RKO (cell line): ENCODE measurements at places on chromosomes 1 and 21.
A peak's percentile ranks its signal among the peaks of the same experiment; 100 is the strongest.

DNA sequence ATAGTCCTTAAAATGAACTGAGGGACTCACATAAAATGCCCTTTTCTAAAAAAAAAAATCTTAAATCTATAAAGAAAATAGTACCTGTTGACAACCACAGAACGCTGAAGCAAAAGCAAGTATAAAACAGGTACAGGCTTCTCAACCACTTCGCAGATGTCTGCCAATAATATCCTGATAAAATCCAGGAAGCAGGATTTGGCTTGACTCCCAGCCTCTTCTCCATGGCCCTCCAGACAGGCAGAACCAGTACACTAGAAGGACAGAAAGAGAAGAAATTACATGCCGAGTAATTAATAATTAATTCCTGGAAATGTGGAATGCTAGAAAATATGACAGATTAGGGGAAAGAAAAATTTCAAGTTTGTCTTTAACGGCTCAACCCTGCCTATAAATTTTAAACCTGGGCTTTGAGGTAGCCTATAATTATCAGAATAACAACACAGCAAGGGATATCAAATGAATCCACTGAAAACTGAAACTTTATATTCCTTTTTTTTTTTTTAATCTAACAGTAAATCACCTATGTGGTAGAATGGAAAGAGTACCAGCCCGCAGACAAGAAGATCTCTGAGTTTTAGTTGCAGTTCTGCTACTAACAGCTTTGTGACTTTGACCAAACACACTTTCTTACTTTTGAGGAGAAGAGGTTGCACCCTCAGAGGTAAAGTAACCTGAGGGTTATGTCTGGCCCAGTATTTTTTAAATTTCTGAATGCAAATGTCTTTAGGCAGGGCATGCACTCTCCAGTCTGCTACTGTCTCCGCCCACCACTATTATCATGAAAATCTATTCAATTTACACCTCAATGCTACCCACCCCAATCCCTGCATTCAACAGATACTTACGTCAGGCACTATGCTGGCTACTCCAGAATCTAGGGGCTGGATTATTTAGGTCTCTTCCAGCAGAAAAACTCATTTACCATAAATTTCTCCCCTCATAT, 2.7 kb downstream of the KIAA0319L start:
- DNase-seq = no peak

GRCh38 chr1:10675813-10676212, 120.6 kb downstream of the CASZ1 start:
- no peak for DNase-seq

DNA sequence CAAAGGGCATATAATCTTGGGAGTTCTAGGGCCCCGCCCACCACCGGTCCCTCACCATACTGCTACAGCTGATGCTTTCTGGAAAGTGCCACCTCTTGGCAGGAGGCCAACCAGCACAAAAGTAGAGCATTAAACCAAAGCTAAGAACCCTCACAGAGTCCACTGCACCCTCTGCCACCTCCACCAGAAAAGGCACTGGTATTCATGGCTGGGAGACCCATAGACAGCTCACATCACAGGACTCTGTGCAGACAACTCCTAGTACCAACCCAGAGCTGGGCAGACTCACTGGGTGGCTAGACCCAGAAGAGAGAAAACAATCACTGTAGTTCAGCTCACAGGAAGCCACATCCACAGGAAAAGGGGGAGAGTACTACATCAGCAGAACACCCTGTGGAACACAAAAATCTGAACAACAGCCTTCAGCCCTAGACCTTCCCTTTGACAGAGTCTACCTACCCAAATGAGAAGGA, 10.8 kb downstream of the THEM4 start:
- DNase-seq = no peak

DNA sequence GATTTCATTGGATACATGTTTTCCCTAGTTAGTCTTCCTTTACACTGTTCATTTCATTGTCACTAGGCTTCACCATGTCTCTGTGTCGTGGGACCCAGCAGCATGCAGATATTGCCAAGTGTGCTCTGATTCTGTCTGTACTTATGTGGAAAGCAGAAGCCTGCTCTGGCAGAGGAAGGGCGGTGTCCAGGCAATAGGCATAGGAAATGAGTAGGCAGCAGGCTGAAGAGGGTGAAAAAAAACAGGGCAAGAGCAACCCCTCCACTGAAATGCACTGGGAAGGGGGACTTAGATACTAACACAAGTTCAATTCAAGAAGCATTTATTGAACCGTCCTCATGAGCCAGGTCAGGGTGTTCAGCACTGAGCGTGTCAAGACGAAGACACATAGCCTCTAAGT, 85.2 kb upstream of the VAV3 start:
- no peak for DNase-seq

DNA sequence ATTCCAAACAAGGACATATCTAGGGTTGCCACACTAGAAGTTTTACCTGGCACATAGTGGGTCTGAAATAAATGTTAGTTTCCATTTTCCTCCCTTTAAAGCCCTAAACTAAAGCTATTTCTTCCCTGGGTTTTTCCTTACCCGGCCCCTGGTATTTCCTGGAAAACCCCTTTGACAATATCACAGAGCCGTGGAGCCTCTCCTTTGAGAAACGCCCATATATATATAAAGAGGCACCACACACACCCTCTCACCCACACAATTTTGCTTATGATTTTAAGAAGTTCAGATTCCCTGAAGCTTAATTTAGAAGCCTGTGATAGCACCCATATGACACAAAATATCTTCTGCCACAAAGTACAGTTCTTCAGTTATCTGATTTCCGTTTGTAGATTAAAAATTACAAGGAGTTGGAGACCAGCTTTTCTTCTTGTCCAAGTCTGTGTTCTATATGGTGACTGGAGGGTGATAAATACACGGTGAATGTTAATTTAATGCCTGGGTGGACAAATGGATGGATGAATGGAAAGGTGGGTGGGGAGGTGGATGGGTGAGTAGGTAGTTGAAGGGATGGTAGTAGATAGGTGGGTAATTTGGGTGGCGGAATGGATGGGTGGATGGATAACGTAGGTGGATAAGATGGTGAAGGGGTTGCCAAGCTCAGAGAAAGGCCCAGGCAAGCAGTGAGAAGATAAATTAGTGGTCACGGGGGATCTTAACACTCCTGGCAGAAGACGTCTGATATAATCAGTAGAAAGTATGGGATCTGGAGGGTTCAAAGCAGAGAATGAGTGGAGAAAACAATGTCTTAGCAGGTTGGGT, 154.4 kb upstream of the FGGY start:
- no peak for DNase-seq

DNA sequence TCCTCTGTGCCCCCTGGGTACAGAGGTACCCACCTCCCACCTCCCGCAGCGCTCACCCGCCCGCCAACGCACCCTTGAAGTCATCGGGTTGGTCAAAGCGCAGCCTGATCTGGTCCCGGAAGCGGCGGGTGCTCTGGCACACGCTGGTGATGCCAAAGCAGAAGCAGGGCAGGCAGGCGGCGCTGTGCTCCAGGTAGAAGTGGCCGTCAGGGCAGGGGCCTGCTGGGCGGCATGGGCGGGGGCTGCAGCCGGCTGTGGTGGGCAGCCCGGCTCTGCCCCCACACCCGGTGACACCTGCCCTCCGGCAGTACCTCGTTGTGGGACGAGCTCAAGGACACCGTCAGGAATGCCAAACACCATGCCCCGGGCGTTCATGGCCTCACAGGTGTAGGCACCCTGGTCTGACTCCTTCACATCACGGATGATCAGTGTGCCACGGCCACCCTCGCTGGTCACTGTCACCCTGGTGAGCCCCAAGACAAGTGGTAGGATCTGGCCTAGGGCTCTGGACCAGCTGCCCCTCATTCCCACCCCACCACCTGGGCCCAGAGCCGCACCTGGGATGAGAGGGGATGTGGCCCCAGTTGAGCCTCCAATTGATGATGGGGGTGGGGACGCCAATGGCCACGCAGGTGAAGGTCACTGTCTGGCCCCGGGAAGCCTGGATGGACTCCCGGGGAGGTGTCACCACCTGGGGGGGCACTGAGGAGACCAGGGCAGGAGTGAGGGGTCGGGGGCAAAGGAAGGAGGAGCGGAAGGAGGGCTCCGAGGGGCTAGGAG, 52.5 kb downstream of the HSPG2 start:
- no peak for DNase-seq

- no peak for DNase-seq
Measured at GRCh38 chr1:201363467-201363866, 14.0 kb downstream of the TNNT2 start.

DNA sequence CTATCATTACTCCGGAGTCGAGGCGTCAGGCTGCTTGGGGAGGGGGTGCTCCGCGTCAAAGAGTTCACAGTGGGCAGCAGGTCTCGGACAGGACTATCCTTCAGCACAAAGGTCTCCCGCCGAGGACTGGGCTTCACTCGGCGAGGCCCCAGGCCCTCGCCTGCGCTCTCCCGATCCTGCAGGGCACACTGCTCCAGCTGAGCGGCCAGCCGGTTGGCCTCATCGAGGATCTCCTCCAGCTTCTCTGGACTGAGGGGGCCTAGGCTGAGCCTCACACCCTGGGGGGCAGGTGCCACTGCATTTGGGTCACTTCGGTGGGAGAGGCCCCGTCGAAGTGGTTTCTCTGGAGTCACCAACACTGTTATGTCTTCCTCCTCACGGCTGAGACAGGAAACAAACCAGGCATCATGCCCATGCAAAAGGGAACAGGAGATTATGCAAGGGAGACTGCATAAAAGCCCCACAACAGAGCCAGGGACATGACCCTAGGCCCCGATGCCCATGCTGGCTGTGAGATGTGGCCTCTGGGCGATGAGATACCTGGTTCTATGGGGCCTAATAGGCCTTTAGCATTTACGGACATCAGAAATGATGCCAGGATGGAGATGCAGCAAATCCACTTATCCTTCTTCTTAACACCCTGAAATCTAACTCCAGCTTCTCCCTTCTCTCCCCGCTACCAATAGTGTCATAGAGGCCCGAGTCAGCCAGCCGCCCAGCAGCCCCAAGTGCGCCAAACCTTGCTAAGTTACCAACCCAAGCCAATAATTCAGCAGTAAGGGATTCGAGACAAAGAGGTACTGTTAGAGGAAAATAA, 1.1 kb downstream of the PSRC1 start:
- DNase-seq = peak; percentile 40

DNA sequence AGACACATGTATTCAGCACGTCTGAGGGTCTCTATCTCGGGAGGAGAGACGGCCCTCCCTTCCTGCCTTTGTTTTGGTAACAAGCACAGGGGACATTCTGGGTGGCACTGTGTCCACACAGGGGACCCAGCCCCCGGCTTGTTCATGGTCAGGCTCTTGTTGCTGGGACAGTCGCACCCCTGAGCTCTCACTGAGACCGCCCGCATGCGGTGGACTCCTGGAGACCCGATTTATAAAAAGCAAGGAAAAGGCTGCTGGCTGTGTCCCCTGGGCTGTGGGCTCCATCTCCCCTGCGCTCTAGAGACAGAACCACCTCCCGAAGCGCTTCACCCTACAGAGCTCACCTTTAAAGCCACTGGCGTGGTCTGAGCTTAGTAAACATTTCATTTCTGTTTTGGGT, 103.4 kb downstream of the WDR4 start:
- no peak for DNase-seq

- DNase-seq = no peak
Measured at GRCh38 chr21:34557261-34557660, 45.3 kb upstream of the KCNE1 start.

DNA sequence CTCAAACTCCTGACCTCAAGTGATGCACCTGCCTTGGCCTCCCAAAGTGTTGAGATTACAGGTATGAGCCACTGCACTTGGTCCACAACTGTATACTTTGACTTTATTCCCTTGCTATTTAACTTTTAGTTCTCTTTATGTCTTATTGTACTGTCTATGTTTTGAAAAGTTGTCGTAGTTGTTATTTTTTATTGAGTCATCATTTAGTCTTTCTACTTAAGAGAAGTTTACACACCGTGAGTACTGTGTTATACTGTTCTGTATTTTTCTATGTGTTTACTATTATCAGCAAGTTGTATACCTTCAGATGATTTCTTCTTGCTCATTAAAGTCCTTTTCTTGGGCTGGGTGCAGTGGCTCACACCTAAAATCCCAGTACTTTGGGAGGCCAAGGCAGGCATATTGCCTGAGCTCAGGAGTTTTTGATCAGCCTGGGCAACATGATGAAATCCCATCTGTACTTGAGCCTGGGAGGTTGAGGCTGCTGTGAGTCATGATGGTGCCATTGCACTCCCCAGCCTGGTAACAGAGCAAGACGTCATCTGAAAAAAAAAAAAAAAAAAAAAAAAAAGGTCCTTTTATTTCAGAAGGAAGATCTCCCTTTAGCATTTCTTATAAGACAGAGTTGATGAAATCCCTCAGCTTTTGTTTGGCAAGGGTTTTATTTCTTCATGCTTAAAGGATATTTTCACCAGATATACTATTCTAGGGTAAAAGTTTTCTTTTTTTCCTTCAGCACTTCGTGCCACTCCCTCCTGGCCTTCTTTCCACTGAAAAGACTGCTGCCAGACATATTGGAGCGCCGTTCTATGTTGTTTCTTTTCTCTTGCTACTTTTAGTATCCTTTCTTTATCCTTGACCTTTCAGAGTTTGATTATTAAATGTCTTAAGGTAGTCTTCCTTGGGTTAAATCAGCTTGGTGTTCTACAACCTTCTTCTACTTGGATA, 47.6 kb downstream of the TNFSF18 start:
- DNase-seq = peak; percentile 32

- DNase-seq = no peak
Measured at GRCh38 chr1:170590921-170591705, 59.1 kb downstream of the GORAB start.

GRCh38 chr1:38046884-38047602, 450 bp upstream of the POU3F1 start:
- DNase-seq = no peak

DNA sequence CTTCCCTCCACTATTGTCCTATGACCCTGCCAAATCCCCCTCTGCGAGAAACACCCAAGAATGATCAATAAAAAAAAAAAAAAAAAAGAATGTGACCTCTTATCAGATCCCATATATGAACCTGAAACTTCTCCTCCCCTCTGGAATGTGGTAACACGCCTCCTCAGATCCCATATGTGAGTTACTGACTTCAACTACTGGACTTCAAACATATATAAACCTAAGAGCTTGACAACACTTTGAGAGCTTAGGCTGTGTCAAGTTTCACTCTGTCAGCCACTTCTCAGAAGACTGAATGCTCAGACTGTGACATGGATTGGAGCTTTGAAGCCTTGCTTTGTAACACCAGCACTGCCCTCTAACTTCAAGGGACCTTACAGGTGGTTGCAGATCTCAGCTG, 148.4 kb downstream of the COP1 start:
- DNase-seq = no peak

- DNase-seq = peak; percentile 53
Measured at GRCh38 chr1:185439727-185440415, 122.8 kb upstream of the IVNS1ABP start.

DNA sequence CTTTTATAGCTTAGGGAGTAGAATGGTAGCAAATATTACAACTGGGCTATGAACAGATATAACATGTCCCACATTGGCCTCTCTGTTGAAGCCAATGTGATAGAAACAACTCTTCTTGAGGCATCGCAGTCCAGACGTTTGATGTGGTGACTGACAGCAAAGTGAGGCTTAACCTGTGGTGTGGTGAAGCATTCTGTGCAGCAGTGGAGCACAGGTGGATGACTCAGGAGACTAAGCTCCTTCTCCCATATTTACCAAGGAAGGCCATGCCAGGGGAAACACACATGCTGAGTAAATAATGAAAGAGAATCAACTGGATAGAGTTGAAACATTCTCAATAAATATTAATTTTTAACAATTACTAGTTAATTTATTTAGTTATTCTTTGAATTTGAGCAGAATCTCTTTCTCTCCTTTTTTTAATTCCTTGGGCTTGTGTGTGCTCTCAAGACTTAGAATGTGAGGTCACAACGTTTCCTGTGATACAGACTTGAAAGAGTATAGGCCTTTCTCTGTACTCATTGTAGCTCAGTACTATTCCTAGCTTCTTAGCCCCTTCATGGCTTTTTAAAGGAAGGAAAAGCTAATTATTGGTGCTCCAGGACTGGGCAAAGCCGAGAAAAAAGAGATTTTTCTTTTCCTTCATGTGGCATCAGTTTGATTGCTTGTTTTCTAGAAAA, 17.6 kb downstream of the CRB1 start:
- DNase-seq = no peak
